Activated CD8-positive, alpha-beta memory T cell treated with anti-CD3 and anti-CD28 coated beads for 24 hours (primary cell): ENCODE measurements at places on chromosomes 5 and 9.

GRCh38 chr5:152097128-152097527, 172.5 kb upstream of the GLRA1 start:
- DNase-seq = no peak

DNA sequence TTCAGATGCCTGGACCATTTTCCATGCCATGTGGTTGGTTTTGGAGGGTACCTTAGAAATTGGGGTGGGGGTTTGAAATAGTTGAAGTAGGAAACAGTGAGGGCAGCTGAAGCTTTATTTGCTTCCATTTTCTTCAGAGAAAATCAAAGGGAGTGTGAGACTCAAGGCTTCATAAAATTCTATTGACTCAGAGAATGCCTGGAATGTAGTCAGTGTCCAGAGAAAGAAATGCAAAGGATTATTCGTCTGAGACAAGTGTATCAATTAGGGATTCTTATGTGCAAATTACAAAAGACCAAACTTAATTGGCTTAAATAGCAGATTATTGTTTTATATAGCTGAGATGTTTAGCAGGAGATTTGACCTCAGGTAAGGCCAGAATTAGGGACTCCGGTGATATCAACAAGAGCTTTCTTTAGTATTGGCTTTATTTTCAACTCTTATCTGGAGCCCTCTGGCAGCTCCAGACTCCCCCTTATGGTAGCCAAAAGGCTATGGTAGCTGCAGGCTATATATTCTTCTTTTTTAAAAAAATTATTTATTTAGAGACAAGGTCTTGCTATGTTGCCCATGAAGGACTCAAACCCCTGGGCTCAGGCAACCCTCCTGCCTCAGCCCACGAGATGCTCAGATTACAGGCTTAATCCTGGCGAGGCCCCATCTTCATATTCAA, 38.9 kb downstream of the PTTG1 start:
- DNase-seq = no peak

- no peak for DNase-seq
Observed at GRCh38 chr9:5566054-5566618, 55.8 kb downstream of the PDCD1LG2 start.

- DNase-seq = no peak
Observed at GRCh38 chr9:91599564-91599963, 175.9 kb upstream of the NFIL3 start.

- no peak for DNase-seq
Observed at GRCh38 chr9:119697996-119698395, 328.8 kb upstream of the BRINP1 start.

DNA sequence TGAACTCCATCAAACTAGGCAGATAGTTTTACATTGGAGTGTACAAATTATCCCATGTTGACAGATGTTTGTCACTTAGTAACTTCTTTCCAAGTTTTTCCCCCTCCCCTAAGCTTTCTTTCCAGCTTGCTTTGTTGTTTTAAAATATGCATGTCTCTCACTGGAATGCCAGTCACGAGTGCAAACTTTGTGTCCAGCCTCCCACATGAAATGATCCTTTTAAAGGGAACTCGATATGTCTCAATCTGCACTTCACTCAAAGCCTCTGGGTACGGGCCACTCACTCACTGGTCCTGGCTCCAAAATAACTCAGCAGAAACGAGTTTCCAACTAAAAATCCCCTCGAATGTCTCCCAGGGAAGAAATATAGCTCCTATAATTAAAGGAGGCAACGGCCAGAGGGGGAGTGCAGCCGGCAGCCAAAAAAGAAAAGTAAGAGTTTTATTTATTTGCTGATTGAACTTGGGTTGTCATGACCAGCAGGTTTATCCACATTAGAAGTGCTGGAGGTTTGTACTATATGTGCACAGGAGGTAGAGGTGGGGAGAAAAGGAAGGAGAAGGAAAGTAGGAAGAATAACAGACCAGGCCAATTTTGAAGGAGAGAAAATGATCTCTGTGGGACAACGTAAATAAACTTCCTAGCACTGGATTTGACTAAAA, 17.5 kb downstream of the NR2F1 start:
- DNase-seq = no peak

DNA sequence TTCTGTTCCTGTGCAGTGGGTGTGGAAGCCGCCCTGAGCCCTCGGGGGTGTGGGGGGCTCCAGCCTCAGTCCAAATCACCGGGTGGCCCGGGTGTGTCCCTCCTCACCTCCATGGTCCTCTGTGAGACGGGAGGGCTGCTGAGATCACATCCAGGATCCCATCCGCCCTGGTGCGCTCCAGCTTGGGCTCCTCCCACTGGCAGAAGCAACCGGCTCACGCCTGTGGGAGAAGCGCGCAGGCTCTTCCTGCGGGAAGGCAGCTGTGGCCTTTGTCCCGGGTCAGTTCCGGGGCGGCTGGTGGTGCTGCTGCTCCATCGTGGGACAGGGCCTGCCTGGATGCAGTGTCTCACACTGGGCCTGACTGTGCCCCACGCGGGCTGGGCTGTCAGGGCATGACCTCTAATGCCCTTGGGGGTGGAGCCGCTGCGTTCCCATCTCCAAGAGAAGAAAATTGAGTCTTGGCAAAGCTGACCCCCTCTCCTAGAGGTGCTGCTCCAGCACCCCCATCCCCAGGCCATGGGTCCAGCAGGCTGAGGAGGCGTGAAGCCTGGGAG, 18.5 kb downstream of the OLFM1 start:
- DNase-seq = no peak

DNA sequence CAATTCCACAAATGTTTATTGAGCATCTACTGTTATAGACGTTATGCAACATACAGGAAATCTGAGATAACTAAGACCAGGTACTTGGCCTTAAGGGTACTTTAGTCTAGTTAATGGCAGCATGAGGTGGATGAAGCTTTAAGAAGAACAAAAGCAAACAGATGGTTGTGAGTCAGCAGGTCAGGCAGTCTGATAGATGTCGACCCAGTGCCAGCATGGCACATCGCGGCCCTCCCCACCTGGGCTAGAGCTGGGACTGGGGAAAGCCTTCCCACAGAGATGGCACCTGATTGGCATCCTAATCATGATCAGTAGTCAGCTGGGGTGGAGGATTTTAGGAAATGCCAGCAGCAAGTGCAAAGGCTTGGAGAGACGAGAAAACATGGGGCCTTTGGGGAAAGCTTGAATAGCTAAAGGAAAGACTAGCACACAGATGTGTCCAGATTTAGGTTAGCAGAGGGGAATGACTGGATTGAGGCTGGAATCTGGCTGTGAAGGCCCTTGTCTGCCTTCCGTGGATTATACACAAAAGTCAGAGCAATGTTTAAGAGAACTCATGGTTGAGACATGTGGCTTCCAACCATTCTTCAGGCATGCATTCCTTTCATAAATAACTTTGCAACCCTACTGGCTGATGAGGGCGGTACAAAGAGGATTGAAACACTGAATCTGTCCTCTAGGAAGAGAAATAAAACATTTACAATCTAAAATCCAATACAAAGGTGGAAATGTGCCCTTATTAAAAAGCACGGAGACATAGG, 395.4 kb upstream of the WWC1 start:
- no peak for DNase-seq

- no peak for DNase-seq
Observed at GRCh38 chr5:127517110-127517479, 345 bp upstream of the PRRC1 start.

- no peak for DNase-seq
Observed at GRCh38 chr9:124754289-124754688, 16.8 kb downstream of the NR6A1 start.

- no peak for DNase-seq
Observed at GRCh38 chr9:19769213-19769612, 19.6 kb downstream of the SLC24A2 start.

- DNase-seq = peak; percentile 79
Observed at GRCh38 chr5:56951126-56951945, 587 bp downstream of the MIER3 start.
